ENCODE measurements at places on chromosomes 16 and 17. TPM values are rescaled to one million over a fixed set of nuclear protein-coding genes. Genes with fewer than 3 reads are reported as not detected.

Gene PRAC1
- total RNA-seq, result not detected

Gene RNU2-1
- not detected for total RNA-seq

Gene TPSD1
- total RNA-seq, result 24.1 TPM

Gene DPEP1
- 1,661 TPM for total RNA-seq

Gene KIF2B
- not detected for total RNA-seq

Gene FAHD1
- total RNA-seq, result 188 TPM

DNA sequence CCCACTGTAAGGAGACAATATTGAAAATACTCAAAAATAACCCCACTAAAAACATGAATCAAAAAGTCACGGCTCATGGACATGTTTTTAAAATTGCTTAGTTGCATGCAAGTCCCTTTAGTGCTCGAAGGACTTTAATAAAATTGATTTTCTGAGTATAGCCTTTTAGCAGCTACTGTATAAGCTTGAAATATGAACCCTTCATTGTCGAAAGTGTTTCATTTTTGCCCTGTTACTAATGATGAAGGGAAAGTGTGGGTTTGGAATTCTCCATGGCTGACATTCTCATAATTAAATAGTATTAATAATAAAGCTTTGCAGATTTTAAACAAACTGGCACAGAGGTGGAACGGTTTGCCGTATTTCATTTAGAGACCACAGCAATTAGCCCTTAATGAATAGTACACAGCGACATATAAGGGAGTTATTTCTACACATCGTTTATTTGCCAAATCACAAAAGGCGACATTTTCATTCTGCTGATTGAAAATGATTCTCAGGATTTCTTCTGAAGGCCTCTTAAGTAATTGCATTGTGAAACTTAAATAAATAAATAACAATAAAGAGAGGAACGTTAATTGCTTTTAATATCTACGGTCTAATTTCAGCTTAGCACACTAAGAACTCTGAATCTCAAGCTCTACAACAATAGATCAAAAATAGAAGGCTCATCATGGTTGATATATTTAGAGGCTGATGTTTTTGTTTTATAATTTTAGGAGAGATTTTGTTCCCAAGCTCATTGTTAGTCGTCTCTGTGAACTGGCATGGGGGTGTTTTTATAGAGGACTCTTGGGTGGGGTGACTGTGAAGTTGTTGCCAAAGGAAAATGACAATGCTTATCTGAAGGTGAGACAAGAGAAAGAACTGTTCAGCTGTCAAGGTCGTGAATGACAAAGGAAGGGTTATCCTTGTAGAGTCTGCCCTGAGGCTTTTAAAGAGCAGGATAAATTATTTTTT is 60.6 kb downstream of the IRX6 start:
- no peak for DNase-seq

DNA sequence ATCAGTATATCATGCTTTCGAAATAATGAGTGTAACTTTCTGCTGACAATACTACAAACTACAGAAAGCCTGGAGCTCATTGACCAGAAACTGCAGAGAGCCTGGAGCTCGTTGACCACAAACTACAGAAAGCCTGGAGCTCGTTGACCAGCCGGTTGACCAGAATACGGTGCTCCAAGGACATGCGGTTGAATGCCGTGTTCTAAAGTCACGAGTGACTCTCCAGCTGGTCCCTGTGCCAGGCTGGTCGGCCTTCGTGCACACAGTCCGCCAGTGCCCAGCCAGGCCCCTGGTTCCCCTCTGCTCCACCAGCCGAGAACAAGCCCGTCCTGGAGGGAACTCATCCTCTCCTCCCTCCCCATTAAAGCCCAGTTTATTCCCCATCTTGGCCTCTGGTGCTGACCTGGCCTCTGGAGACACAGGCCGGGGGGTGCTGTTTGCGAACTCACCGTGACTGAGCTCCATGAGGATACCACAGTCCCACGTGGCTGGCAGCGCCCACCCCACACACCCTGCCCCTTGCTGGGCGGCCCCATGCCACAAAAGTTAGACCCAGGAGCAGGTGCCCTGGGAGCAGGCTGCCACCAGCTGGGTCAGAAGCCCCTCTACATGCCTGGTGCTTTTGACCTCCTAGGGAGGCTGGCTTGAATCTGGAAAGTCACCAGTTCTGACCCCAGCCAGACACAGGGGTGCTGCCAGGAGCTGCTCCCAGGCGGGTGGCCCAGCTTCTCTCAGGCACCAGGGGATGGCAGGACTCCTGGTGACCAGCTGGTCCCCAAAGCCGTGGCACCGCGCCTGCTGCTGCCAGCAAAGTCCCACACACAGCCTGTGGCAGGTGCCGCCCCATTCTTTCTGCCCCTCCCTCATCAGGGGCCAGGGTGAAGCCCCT is 15.5 kb upstream of the CDH15 start:
- DNase-seq, result no peak

GRCh38 chr17:50620858-50621257 is 13.8 kb upstream of the ABCC3 start:
- no peak for DNase-seq

DNA sequence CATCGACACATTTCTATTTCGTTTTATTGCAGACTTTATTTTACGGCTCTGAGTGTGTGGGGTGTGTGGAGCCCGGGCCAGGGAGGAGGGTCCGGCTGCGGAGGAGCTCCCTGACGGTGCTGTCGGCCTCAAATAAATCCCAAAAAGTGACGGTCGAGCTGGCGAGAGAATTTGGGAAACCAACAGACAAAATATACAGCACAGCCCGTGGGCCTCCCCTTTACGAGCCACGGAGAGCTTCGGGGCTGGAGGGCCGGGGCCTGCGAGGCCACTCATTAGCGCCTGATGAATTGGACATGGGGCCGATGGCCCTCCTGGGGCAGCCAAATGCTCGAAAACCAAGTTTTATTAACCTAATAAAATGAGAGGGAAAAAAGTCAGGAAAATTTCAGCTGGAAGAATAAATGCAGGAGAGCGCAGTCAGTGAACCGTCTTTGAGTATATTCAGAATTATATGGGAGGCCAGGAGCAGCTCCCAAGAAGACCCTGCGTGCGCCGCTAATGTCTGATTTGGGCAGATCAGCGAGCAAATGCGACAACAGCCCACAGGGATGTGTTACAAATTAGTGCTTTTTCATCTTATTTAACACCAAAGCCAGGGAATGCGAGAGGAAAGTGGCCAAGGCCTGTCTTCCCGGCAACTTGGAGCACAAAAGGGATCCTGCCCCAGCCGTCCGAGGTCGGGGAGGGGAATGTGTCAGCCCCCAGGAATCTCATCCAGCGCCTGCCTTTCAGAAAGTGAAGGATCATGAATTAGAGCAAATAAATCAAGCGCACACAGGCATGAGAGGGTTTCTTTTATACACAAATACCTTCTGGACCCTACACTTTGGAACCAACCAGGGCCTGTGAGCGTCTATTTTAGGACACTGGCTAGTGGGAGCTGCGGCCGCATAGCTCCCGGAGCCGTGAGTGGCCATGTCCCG is 249.1 kb downstream of the C16orf95 start:
- DNase-seq, result no peak

DNA sequence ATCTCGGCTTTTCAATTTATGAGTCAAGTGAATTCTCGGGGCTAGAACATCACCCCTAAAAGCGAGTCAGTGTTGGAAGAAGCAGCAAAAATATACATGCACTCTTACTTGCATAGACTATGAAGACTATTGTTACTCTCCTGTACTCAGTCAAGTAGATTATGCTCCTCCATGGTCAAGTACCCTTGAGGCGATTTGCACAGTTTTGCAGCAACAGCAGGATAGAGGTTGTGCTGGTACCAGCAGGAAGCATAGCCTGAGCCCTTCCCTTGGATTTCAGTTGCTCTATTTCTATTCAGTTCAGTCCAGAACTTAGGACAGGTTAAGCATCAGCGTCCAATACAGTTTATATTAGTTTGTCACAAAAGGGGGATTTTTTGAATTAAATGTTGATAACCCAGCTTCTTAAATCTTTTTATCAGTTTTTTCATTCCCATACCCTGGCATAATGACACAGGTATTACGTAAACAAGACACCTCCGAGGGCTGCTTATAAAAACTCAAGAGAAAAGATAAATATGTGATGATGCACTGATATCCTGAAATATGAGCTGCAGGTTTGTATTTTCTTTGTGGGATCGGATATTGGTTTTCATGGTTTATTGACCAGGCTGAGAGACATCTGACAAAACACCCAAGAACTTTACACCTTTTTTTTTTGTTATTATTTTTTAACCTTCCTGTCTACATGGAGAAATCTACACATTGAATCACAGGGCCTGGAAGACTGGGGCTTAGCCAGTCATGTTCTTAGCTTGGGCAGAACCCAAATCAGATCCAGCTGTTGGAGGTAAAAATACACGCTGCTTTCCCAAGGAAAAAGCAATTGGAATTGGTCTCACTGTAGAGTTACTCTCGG is 144.1 kb downstream of the PITPNC1 start:
- no peak for DNase-seq

- DNase-seq, result no peak
These were observed 1.5 kb downstream of the IRX5 start for GRCh38 chr16:54932021-54932660.

DNA sequence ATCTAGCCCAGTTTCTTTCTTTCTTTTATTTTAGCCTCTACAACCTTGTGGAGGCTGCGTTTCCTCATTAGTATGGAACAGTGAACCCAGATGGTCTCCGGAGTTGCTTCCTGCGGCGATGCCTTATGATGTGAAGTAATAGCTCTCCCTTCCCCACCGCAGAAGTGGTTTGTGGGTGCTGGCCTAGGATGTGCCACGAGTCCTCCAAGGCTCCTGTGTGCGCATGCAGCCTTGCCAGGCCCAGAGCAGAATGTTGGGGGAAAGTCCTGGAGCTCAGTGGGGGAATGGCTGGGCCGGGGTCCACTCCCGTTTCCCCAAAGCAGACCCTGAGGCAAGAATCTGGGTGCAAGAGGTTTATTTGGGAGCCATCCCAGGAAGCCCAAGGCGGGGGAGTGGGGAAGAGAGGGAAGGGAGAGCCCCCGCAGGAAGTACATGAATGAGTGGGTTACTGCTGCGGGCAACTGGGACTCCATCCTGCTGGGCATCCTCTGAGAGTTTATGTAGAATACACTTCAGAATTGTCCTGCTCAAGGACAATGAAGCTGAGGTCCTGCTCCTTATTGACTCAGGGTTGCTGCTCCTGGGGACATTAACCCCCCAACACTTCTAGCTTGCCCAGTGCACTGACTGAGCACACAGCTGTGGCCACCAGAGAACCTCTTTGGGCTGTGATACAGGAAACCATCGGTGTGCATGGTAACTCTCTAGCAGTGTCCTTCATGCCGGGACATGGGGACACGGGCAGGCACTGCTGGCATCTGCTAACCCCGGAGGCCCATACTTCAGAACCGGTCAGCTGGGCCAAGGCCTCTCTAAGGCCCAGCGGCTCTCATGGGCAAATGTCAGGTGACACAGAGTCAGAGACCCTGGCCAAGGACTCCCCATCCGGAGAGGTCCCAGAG is 3.7 kb upstream of the HCRT start:
- no peak for DNase-seq

GRCh38 chr16:1221628-1222552 is 3.2 kb downstream of the TPSG1 start:
- DNase-seq, result no peak

DNA sequence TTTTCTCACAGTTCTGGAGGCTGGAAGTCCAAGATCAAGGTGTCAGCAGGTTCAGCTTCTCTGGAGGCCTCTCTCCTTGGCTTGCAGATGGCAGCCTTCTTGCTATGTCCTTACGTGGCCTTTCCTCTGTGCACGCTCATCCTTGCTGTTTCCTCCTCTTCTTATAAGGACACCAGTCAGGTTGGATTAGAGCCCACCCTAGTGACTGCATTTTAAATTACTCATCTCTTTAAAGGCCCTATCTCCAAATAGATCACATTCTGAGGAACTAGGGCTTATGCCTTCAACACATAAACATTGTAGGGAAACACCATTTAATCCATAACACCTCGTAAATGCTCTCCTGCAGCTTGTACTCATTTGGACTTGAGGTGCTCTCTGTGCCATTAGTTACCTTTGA is 36.3 kb downstream of the DHRS7C start:
- no peak for DNase-seq

GRCh38 chr17:33292201-33292980 is 704 bp downstream of the ASIC2 start:
- DNase-seq, result no peak

DNA sequence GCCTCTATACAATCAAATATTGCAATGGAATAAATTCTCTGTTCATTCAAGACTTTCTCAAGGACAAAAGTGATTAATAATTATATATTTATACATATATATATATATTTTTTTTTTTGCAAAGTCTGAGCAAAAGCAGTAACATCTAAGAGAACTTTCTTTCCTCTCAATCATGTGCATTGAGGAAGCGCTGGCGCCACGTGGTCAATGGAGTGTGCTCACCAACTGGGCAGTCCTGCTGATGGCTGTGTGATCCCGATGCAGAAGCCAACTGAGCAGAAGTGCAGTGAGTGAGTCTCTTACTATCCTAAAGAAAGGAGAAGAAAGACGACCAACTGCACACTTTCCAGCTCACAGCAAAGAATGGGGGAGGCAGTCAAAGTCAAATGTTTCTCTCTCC is 37.2 kb upstream of the ULK2 start:
- no peak for DNase-seq

DNA sequence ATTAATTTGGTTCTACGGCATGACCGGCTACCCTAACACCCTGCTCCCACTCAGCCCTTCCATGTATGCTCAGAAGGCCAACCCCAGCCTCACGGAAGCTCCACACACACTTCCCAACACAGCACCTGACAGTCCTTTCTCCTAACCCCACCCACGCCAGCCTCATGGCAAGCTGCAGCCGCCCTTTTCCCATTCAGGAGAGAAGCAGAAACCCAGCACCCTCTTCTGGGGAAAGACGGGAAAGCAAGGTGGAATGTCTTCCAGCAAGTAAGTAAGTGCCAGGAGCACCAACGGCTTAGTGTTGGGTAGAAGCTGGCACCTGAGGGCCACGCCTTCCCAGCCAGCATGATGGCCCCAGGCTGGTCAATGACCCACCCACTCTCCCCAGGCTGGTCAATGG is 32.1 kb downstream of the ABR start:
- DNase-seq, result peak; percentile 87

DNA sequence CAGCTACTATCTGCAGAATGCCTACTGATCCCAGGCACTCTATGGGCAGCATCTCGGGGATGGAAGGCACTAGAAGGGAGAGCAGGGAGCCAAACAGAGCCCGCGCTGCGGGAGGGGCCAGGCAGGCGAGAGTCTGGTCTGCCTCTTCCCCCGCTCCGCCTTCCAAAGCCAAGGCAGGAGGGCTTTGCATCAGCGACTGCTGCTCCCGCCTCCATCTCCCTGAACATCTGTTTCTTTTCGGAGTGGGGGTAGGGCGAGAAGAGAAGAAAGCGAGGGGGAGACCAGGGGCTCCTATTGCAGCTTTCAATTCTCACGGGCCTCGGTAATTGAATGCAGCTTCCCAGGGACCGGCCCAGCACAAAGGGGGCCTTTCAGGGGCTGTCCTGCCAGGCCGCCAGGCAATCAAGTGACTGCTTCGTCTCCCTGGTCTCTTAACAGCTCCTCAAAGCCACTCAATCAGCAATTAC is 31.4 kb upstream of the CDC42EP4 start:
- no peak for DNase-seq

GRCh38 chr17:67322042-67322787 is 44.2 kb downstream of the PSMD12 start:
- no peak for DNase-seq

DNA sequence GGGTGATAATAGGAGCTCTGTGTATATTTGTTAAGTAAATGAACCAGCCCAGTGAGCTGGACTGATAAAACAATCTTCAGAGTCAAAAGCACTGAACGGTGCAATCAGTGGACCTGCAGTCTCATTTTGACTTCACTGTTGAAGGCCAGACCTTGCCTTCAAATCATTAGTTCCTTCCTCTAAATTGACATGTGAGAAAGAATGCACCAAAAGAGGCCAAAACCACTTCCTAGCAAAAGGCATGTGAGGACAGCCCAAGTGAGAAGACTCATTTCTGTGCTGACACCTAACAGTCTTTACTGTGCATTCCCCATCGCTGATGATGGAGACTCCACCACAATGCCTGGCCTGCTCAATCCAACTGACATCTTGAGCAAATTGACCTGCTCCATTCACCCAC is 10.6 kb downstream of the GTF3C1 start:
- DNase-seq, result no peak

Measured in Peyer's patch (tissue), 4 donors.